ENCODE measurements at places on chromosomes 4 and X.

- DNase-seq: peak; percentile 7
Observed at GRCh38 chrX:48695534-48695896, 1.0 kb upstream of the SUV39H1 start.

DNA sequence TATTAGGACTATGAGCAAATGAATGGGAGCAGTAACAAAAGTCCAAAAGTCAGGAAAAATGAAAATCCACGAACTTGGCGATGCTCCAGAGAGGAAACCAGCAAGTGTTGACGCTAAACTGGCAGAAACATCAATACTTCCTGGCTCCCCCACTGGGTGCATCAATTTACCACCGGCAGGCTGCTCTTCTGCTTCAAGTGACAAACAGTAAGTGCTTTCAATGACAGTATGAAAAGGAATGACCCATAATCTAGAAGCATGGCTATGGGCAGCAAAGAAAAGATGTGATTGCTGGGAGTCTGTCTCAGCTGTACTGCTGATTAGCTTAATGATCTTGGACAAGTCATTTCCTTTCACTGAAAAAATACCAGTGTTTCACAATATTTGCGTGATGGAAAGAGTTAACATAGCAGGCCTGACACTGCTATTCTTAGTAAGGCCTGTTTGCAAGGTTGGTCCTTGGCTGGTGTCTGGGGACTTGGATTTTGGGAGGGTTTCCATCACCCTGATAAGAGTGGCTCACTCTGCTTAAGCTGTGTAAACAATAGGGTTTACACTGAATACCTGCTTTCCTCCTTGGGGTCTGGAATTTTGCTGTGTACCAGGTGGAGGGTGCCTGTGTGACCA lies 8.7 kb downstream of the ATP11C start:
- DNase-seq: no peak

GRCh38 chrX:19649226-19649995 lies 134.1 kb upstream of the MAP3K15 start:
- DNase-seq: peak; percentile 25

DNA sequence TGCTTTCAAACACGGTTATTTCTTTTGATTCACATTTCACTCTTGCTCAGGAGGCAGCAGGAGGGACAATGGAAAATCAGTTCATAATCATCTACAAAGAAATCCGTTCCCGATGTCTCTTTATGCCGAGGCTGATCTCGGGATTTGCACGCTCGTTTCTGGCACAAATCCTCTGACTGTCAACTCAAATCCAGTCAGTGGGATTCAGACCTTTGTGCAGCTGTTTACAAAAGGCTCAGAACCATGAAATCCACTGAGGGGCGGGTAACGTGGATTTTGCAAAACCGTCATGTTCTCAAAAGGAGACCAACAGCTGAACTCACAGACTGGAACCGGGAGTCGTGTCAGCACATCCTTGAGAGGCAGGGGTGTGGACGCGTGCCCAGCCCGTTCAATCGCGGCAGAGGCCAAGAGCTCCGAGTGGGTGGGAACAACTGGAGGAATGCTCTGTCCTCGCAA lies 46.4 kb downstream of the ACOX3 start:
- DNase-seq: no peak

- DNase-seq: no peak
Observed at GRCh38 chrX:661154-661553, 30.6 kb downstream of the SHOX start.

GRCh38 chrX:10399043-10399741 lies 221.2 kb downstream of the MID1 start:
- DNase-seq: no peak

GRCh38 chr4:71151054-71151453 lies 157.6 kb downstream of the DCK start:
- peak; percentile 48 for DNase-seq

DNA sequence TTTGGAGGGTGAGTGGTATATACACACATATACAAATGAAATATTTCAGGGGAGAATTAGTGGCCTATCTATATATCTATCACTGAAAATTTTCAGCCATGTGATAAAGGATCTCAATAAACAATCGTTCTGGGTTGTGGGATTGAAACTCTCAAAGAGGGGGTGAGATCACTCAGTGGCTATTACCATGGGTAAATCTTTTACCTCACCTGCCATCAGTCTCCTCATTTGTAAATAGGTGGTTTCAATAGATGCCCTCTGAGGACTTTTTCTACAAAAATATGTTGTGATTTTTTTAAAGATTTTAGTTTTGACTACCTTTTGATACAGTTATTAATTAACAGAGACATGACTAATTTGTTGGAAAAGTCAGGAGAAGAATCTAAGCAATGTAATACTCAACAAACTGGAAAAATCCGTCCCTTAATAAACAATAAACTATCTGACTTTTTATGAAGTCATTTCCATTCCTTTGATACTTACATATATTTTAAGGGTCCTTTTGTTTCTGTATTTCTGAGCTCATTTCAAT lies 192.8 kb downstream of the MAD2L1 start:
- DNase-seq: no peak

- no peak for DNase-seq
Observed at GRCh38 chr4:14054391-14054790, 426.9 kb upstream of the BOD1L1 start.

- DNase-seq: no peak
Observed at GRCh38 chrX:16633754-16634153, 16.2 kb upstream of the S100G start.

DNA sequence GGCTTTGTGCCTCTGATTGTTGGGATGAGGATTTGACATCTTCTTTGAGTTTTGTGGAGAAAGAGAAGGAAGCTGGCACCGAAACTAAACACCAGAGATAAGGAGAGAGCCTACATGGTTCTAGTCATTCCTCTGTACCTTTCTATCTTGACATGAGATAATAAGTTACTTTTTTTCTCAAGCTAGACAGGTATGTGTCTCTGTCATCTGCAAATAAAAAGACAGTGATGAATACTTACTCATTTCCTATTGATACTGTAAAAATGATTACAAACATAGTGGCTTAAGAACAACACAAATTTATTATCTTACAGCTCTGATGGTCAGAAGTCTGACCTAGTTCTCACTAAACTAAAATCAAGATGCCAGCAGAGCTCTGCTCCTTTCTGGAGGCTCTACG lies 1391.2 kb downstream of the STIM2 start:
- peak; percentile 58 for DNase-seq

DNA sequence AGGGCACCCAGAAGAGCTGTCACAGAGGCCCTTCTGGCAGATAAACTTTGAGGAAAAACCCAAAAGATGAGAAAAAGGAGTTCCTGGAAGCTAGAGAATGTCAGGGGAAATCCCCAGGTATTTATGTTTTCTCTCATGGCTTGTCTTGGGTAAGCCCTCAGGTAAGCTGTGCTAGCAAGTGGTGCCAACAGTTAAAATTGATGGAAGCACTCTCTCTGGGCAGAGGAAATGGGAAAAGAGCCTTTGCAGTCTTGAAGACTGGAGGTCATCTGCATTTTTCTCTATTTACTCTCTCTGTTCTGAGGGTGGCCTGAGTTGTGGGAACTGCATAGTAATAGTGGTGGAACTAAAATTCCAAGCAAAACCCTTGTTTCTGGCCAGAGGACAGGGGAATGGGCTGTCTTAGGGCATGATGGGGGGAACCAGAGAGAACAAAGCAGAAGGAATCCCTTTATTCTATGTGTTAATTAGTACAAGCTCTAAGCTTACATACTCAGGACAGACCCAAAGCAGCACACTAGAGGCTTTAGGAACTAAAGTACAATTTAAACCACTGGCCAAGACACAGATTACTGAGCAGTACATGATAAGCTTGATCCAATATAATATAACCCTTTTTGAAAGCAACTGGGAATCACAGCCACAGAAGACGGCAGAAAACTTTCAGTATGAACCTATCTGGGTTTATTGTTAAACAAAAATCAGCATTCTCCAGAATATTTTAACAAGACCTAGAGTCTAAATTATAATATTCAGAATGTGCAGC lies 53.3 kb upstream of the SLC10A4 start:
- DNase-seq: no peak

DNA sequence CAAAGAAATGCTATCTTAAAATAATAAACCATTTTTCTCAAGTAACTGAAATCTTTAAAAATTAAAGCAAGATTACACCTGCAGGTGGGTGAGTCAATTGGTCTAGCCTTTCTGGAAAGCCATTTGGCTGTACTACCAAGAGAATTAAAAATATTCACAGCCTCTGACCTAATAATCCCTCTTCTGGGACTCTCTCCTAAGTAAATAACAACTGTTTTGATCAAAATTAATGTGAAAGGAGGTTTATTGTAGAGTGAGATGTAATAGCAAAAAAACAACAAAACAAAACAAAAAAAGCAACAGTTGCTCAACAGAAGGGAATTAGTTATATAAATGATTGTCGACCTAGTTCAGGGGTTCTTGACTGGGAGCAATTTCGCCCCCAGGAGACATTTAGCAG lies 89.0 kb downstream of the GEMIN8 start:
- no peak for DNase-seq

GRCh38 chr4:103757631-103758030 lies 37.8 kb upstream of the TACR3 start:
- no peak for DNase-seq

GRCh38 chrX:26783512-26784225 lies 567.7 kb downstream of the MAGEB5 start:
- peak; percentile 0 for DNase-seq

GRCh38 chr4:68732653-68733466 lies 62.4 kb upstream of the UGT2B15 start:
- no peak for DNase-seq

GRCh38 chrX:15511563-15511962 lies 11.0 kb downstream of the BMX start:
- DNase-seq: no peak

- no peak for DNase-seq
Observed at GRCh38 chr4:165758086-165758485, 115.0 kb upstream of the TLL1 start.

All from bronchial epithelial cell (primary cell).